ENCODE measurements at places on chromosomes 12 and 14.

- DNase-seq = no peak
Observed at GRCh38 chr14:89755816-89756215, 198.7 kb downstream of the EFCAB11 start.

DNA sequence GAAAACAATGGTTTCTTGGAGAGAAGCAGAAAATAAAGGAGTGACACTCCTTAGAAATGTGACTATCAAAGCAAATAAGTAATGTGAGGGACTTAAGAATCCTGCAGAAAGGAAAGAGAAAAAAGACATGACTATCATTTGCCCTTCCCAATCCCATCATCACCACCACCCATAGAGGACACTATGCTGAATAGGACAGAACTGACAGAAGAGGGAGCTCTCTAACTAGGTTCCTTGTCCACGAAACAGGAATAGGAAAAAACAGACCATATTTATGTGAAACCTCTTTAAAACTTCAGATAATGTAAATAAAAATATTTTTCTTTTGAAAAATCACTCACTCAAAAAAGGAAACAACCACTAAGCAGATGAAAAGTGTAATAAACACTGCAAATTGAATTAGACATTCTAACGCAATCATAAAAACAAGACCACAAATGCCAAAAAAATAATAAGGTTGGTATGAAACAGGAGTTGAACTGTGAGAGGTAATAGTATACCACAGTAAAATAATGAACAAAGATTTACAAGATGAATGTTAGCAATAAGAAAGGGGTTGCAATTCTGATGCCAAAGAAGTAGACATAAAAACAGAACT lies 24.1 kb downstream of the KLRD1 start:
- DNase-seq = no peak

DNA sequence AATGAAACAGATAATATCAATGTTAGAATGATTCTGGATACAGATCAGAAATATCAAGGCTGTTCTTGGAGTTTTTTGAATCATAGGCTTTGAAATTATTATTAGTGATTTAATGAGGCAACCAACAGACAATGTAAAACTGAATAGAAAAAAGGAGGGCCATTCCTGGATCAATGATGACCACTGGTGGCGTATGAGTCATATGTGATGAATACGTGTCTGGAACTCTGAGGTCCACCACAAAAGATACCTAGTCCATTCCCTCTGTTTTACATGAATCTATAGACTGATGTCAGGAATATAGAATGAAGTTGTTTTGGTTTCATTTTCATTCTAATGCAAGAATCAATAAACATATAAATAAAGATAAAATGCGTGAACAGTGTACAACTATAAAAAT lies 78.3 kb upstream of the RTL1 start:
- DNase-seq = no peak

DNA sequence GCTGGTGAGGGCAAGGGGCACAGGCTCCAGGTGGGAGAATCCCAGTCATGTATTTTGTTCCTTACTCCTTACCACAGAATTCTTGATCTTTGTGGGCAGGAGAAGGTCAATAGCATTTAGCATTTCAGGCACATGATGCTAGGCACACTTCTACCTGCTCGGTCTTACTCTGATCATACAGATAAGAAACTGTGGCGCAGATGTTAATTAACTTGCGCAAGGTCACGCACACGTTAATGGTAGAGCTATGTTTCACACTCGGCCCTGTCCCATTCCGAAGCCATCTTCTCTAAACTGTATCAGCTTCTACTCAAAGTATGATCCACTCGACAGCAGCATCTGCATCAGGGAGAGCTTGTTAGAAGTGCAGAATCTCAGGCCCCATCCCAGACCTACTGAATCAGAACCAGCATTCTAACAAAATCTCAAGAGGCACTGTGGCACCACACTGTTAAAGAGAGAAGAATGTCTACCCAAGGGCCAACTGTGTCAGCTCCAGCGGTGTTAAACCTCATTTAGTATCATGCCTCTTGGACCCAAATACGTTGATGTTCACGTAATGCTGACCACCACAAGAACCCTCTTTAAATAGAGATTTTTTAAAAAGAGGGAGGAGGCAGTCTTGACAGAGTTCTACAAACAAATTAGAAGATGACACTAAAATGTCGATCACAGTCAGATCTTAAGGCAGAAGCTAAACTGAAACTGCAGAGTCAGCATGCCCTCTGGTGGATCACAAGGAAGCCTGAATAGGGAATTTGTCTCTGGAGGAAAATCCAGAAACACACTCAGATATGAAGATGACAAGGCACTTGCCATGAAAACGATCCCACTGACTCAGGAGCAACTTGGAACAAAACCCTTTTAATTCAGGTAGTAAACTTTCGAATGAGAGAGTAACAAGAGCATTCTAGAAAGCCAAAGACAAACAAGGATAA lies 7.3 kb downstream of the STXBP6 start:
- DNase-seq = no peak

DNA sequence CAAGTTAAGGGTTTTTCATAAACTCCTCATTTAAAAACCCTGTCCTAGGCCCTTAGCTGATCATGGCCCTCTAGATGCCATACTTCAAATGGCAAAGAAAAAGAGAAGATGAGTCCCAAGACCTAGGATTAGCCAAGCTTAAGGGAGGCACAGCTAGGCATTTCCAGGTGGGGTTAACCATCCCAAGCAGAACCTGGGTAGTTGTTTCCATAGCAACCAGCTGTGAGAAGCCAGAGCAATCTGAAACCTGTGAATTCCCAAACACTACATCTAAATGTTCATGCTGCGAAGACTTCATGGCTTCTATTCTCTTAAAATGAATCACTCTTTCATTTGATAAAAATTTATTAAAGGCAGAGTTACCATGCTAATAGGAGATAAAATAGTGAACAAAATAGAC lies 372.9 kb downstream of the C12orf50 start:
- DNase-seq = no peak

Measured in activated naive CD8-positive, alpha-beta T cell treated with anti-CD3 and anti-CD28 coated beads, Interleukin-2, amount 10 ng/mL, durations not matched to agents 7 days and 5 days (primary cell).